ENCODE measurements at places on chromosomes 3 and 15.

DNA sequence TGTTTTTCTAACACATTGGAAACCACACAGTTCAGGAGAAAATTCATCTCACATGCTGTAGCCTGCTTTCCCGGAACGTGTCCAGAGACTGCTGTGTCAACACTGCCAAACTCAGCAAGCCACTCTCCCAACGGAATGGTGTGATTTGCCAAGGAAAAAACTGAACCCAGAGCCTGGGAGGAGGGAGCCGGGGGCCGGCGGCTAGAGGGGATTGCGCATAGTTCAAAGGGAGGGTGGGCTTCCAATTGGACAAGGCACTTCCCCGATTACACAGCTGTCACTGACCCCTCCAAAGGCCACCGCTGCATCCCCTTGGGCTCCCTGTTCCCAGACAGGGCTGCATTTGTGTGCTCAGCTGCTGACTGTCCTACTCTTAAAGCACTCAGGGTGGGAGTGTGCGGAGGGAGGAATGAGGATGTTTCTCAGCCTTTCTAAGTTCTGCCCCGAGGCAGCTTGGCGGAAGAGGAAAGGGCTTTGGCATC is 256.2 kb downstream of the ZNF621 start:
- no peak for DNase-seq

DNA sequence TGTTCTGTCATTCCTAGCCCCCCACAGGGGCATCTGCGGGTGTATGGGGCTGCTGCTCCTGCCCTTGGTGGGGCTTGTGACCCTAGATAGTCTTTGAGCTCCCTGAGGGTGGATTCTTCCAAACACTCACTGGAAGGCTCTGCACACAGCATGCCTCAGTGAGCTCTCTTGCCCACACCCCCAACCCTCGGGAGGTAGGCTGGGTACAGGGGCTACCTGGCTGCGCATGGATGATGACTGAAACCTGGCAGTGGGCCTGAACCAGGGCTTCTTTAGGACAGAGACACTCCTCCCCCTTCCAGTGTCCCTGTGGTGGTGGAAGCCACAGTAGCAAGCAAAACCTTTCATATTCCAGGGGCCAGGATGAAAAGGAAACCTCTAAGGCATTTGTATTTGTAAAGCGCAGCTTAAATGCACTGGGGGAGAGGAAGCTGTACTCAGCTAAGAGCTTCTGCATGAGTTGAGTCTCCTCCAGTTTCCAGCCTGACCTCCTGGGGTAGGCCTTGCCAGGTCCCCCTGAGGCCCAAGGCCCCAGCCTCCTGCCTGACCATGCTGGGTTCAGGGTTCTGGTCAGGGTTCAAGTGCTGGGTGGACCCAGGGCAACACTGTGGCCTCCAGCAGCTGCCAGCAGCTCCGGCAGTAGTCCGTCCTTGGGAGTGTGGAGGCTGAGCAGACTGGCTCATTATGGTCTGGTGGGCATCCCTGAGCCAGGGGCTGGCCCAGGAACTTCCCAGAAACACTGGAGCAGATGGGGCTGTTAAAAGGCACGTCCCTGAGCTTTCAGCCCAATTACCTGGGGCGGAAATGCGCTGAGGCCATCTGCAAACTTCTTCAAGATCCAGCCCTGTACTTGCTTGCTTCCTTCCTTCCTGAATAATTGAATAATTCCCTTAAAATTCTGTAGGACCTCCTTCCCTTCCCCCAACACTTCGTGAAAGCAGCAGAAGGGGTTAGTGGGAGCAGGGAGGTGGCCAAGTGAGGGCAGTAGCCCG is 89.7 kb downstream of the HMG20A start:
- DNase-seq: no peak

- DNase-seq: no peak
Observed at GRCh38 chr3:74642876-74643275, 28.4 kb upstream of the CNTN3 start.

DNA sequence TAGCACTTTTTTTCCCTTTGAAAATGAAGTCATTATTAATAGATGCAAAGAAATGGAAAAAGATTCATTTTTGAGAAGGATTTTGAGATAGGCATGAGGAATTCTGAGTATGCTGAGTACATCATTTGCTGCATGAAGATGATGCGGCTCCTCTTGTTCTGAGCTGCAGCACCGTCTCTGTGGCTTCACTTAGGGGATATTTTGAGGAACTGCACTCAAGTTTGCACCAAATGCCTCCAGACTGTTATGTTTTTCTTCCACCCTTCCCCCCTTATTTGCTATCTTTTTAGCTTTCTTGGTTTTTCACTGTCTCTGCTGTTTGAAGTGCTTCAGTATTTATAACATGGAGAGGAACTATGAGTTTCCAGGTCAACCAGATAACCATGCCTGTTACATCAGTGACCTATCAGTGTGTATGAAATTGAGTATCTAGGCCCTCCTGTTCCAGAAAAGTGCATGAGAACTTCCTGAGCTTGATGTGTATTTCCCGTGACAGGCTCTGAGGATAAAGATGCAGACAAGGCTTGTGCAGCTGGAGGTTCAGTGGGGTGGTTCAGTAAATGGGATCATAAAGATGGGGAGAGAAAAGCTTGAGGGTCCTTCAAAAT is 128.7 kb downstream of the PDCD6IP start:
- no peak for DNase-seq

DNA sequence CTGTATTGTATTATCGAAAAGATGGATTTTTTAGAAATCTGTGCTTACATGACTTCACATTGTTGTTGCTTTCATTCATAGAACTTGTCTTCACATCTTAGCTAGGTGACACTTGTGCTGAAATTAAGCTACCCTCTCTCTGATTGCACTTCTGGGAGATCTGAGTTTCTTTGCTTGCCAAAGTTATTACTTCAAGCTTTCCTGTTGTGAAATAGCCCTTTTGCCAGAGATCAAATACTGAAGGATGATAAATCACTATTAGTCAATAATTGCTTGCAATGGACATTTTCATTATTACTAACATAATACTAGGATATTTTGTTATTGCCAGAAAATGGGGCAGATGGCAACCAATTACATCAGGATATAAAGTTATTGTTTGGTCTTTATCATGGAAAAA is 34.7 kb downstream of the PIK3CA start:
- no peak for DNase-seq

DNA sequence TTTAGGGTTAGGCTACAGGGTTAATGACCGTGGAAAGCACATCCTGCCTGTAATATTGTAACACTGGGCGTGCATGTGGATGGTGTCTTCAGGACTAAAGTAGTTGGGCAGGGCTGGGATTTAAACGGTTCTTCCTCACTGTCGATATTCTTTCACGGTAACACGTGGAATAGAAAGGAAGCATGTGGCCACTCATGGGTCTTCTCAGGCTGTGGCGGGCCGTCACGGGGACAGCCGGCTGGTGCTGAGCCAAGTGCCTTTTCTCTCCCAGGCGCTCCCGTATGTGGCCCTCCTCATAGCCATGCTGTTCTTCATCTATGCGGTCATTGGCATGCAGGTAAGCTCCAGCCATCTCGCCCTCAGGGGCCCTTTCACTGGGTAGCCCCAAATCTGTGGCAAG is 73.7 kb downstream of the CHDH start:
- DNase-seq: no peak

GRCh38 chr15:34708422-34708821 is 46.4 kb downstream of the GJD2 start:
- no peak for DNase-seq

Data from stimulated activated CD8-positive, alpha-beta memory T cell treated with anti-CD3 and anti-CD28 coated beads, Interleukin-15, amount 100 ng/mL, for 24 hours (primary cell).